ENCODE measurements at places on chromosomes 1 and 21.

DNA sequence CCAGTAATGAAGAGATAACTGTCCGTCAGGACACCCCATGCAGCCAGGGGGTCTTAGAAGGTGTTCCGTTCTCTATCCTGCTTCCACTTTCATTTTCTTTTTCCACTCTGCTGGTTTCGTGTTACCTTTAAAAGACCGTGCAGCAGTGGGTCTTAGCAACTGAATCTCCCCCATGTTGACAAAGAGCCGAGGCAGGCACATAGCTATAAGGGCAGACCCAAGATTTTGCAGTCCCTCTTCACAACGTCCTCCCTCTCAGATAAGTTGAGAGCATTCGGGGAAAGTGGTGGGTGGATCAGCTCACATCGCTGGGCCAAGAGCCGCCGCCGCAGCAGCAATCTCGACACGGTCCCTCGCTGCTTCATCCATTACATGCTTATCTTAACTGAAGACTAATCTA lies 355.5 kb downstream of the LMO4 start:
- no peak for DNase-seq

GRCh38 chr1:15950302-15950701 lies 25.6 kb downstream of the ZBTB17 start:
- DNase-seq, result no peak

- no peak for DNase-seq
Observed at GRCh38 chr1:85940656-85941306, 215.8 kb downstream of the COL24A1 start.

DNA sequence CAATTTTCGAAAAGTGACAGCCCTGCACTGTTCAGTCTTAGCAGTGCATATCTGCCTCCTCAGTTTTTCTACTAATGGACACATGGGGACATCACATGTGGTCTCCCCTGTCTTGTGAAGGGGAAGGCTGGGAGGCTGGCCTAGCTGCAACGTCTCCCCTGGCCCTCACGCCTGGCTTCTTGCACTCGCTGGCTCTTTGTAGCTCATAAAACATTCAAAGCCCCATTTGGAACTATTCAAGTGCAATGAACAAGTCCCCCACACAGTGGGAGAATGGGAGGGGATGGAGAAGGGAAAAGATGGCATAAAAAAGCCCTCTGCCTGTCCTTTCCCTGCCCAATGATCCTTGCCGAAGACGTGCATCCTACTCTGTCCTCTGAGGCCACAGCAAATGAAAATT lies 73.6 kb downstream of the PGBD5 start:
- DNase-seq, result no peak

DNA sequence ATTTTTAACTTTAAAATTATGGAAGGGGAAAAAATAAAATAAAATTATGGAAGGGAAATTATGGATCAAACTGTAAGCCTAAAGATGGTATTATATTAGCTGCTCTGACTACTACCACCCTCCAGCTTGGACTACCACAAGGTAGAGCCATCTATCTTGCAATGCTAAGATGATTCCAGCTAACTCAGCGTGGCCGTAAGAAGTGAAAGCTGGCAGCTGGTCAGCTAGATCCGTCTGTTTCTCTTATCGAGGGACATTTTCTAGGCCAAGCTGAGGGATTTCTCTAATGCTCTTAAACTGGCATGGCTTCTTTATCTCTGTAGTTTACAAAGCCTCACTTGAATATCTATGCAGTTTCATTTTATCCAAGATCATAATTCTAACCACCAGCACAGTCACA lies 31.5 kb downstream of the LYST start:
- DNase-seq, result no peak

- no peak for DNase-seq
Observed at GRCh38 chr1:245748240-245748639, 593.5 kb downstream of the KIF26B start.

DNA sequence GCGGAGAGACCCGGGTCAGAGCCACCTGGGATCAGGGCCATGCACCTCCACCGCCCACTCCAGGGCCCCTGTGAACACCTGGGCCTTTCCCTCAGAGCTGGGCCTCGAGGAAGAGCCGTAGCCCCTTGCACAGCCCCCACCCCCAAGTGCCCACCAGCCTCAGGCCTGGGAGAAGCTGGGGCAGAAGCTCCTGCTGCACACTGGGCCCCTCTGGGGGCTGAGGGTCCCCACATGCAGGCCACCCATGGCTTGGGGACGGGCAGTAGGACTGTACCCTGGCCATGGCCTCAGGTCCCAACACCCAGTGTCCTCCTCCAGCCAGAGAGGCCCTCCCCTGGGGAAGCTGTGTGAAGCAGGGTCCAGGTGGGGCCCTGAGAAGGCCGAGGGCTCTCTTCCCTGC lies 6.5 kb downstream of the NOC2L start:
- DNase-seq, result no peak

- no peak for DNase-seq
Observed at GRCh38 chr1:78292361-78292760, 198.4 kb upstream of the PTGFR start.

DNA sequence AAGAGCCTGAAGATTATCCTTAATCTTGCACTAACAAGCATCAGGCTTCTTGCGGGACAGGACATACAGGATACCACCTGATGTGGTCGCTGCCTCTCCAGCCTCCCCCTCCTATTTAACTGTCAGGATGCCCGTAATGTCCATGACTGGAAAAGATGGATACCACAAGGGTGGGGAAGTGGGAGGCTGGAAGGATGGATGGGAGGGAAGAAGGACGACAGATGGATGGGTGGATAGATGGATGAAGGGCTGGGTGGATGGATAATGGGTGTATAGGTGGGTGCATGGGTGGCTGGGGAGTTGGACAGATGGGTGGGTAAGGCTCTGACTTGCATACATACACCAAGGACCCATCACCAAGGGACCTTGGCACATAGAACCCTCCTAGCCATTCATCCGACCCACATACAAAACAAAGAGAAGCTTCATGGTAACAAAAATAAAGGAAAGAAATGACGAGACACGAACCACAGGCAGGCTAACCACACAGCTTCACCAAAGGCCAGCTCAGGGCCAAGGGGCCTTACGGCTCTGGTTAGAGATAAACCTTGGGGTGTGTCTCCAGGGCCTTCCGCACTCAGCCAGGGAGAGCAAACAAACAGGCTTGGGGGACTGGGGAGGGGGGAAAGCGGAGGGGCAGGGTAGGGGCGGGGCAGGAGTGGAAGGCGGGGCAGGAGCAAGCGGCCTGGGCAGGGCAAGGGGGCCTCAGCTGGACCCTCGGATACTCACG lies 50.5 kb downstream of the HSPG2 start:
- no peak for DNase-seq

DNA sequence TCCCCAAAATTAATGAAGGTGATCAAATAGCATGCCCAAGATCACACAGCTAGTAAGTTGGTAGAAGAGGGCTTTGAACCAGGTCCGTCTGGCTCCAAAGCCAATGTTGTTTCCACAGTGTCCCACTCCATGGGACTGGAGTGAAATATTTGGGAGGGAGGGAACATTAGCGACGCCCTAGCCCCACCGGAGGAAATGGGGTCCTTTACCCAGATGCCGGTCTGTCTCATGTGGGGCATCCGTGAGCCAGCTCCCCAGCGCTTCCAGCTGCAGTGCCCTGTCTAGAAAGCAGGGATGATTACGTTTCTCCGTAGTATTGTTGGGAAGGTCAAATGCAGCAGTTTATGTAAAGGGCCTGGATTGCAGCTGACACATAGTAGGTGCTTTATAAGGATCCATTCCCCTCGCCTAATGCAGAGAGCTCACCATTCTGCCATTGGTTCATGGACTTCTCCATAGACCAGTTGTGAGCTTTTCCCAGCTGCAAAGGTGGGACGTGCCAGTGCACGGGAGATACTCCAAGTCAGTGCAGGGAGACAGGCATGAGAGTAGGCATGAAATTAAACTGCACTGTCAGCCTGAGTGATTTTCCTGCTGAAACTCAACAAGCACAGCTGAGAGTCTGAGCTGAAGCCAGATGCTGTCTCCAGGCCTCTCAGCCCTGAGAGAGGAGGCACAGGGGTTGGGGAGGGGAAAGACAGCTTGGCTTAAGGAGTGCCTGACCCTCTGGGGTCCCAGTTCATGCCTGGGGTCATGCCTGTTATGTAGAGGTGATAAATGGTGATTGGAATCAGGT lies 24.7 kb downstream of the QSOX1 start:
- DNase-seq, result no peak

DNA sequence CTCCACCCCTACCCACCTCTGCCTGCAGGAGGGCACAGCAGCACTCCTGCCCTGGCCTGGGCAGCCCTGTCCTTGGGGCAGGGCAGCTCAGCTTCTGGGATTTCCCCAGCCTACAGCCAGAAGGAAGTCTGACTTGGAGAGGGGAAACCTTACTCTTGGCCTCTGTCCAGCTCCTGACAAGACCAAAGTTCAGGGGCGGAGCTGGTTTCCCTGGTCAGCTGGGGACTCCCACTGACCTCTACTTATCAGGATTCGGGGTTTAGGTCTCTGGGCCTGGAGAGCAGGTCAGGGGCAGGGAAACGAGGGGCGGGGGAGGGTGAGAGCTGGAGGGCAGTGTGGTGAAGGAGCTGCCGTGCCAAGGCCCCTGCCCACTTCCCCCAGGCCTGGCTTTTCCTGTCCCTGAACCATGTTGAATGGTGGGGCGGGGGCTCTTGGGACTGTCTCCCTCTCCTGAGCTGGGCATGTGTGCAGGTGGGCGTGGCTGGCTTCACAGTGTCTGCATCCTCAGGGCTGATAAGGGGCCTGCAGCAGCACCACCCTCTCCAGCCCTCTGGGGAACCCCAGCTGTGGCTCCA lies 16.8 kb upstream of the ETV3 start:
- no peak for DNase-seq

- no peak for DNase-seq
Observed at GRCh38 chr1:115680730-115681111, 39.0 kb downstream of the VANGL1 start.

DNA sequence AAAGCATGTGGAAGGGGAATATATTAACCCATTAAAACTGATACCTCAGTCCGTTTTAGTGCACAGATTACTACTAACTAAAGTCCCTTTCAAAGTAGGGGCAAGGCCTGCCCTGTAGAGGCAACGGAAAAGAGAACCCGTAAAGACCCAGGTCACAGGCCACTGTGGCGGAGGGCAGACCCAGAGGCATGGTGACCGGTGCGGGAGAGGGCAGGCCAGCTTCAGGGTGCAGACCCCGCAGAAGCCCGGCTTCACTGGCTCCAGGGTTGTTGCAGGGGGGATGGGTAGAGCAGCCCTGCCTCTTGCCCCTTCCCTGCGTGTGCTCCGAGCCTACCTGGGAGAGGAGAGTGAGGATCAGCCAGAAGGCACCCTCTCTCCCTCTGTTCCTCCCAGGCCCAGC lies 17.7 kb downstream of the CNTN2 start:
- no peak for DNase-seq

- DNase-seq, result no peak
Observed at GRCh38 chr21:20617130-20617529, 381.1 kb upstream of the NCAM2 start.

DNA sequence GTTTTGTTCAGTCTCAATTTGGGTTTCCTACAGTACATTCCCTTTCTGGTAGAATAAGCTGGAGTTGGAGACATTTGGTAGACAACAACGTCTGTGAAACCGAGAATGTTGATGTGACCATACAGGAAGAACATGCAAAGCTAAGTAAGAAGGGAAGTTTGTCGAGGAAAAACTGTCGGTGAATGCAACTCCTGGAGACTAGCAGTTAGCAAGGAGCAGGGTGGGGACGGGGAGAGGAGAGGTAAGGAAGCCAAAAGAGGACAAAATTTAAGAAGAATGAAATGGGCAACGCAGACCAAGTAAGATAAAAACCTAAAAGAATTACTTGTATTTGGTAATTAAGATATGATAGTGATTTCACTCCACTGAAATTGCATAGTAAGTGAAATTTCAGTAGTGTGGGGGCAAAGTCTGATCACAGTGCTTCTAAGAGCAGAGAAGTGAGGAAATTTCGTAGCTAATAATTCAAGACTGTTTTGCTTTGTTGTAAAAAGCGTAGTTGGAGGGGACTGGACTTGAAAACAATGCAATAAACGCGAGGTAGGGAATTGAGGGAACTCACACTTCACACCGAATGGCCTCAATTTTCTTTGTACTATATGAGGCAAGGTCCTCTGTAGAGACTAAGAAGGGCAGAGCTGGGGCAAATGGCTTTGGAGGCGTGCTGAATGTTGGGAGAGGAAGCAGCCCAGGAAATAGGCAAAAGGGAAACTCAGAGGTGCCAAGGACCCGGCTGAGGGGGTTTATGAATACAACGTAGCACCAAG lies 787 bp upstream of the GIPC2 start:
- no peak for DNase-seq

GRCh38 chr1:155069551-155070157 lies 6.1 kb downstream of the EFNA4 start:
- no peak for DNase-seq

GRCh38 chr1:239831577-239832355 lies 259.9 kb upstream of the FMN2 start:
- DNase-seq, result no peak

DNA sequence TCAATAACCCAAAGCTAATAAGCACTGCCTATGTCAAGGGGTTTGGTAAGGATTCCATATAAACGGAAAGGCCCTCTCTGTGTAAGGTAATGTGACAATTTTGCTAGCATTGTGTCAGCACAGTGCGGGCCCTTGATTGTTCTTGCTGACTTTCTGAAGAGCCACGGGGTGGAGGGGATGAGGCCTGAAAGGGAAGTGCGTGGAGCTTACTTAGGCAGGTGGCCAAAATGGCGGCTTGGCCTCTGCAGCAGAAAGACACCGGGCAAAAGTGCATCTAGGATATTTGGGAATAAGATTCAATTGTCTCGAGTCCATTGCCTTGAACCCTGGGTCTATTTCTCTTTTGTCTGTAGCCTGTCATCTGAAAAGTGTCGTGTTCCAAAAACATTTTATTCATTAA lies 114.3 kb downstream of the TGFB2 start:
- no peak for DNase-seq

DNA sequence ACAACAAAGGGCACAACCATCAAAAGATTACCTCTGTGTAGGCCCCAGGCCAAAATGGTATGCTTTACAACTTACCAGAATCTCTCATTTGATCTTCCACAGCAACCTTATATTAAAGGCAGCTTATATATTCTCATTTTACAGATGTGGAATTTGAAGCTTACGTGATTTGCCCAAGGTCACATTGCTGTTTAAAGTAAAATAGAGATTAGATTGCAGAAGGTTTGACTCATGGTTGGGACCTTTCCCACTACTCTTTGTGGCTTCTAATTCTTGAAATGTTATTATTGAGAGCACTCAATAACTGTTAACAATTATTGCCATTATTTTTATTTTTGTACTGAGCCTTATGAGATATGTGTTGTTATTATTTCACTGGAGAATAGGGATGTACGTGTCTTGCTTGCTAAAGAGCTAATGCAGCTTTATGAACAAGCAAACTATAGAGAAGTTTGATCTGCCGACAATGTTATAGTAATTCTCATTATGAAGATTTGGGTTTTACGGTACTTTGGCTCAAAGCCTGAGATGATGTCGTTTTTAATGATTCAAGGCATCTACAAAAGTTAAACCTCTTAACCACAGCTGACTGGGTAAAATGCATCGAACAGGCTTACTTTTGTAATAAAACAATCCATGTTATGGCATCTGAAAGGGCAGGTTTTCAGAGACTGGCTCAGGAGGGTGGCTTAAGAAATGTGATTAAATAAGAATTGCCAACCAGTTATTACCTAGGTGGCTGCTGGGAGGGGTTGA lies 43.3 kb upstream of the TSNAX start:
- no peak for DNase-seq

GRCh38 chr1:55230659-55231058 lies 15.5 kb upstream of the USP24 start:
- no peak for DNase-seq

Data from germinal center (tissue), 1 donor.